ENCODE measurements at places on chromosomes 2 and 18.
A peak's percentile ranks its signal among the peaks of the same experiment; 100 is the strongest.

- DNase-seq = no peak
Measured at GRCh38 chr18:34220081-34220815, 4.5 kb downstream of the NOL4 start.

DNA sequence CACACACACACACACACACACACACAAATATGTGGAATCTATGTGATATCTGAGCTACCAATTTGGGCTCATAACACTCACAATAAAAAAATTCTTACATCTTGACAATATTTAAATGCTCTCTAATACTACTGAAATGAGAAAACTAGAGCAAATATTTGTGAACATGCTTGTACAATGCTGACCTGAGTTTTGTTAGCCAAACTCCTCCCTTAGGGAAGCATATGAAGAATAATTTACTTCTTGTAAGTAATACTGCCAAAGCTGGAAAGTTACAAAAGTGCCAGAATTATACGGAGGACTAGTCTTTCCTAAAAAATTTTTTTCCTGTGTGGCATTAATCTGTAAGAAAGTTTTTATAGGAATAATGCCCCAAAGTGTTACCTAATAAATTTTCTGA is 18.5 kb downstream of the MBD2 start:
- no peak for DNase-seq

- DNase-seq = peak; percentile 69
Measured at GRCh38 chr18:59070181-59070912, 69.3 kb upstream of the SEC11C start.

GRCh38 chr18:22734105-22734661 is 198.9 kb upstream of the RBBP8 start:
- peak; percentile 32 for DNase-seq

- DNase-seq = no peak
Measured at GRCh38 chr18:58871514-58872420, 7.1 kb downstream of the ZNF532 start.

DNA sequence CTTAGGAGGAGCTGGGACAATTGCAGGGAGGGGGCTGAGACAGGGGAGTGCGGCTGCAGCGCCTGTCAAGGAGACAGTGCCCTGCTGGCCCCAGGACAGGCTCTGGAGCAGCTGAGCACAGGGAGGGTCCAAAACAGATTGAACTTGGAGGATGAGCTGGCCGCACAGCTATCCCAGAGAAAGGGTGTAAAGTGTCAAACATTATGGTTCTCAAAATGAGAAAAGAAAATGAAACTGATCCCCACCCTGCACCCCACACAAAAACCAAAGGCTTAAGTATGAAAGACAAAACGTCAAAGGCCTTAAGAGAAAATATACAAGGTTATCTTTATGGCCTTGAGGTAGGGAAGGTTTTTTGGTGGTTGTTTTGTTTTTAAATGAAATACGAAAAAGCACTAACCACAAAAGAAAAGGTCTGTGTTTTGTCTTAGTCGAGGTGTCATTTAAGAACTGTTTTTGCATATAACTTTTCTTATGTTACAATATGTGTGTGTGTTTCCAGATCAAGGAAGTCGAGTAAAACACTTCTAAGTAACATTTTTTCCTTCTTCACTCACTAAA is 111.8 kb downstream of the HDAC4 start:
- no peak for DNase-seq

- DNase-seq = no peak
Measured at GRCh38 chr18:73824671-73825070, 323.0 kb downstream of the FBXO15 start.

All from large intestine (tissue), 12 donors.